Fibroblast of villous mesenchyme (primary cell): ENCODE measurements at places on chromosomes 12 and 14. TPM values are rescaled to one million over a fixed set of nuclear protein-coding genes. Genes with fewer than 3 reads are reported as not detected.

Gene SLC6A13
- total RNA-seq, result not detected in 2 replicates

Gene C1S
- 127 and 146 TPM in 2 replicates for total RNA-seq

Gene PRB2
- not detected in 2 replicates for total RNA-seq

Gene GTF2A1
- 20.9 and 28.9 TPM in 2 replicates for total RNA-seq

Gene MYO1A
- under 0.01 TPM in 1 of 2 replicates, not detected in the other for total RNA-seq

Gene SNRPF
- 7.7 and 13.4 TPM in 2 replicates for total RNA-seq

Gene RNASE4
- 6.9 and 7.4 TPM in 2 replicates for total RNA-seq

Gene CRACR2A
- 9.5 and 15.5 TPM in 2 replicates for total RNA-seq

Gene SELPLG
- 1.3 and 2.2 TPM in 2 replicates for total RNA-seq

- peak; percentile 1 for DNase-seq
These were observed 229.2 kb downstream of the NRXN3 start for GRCh38 chr14:78399316-78399889.

- no peak for DNase-seq
These were observed 158.0 kb upstream of the RTL1 start for GRCh38 chr14:101061411-101062064.

GRCh38 chr12:123435636-123436016, 858 bp downstream of the RILPL2 start:
- no peak for DNase-seq

- DNase-seq, result no peak
These were observed 24.1 kb downstream of the ATP5MC2 start for GRCh38 chr12:53651737-53652136.

DNA sequence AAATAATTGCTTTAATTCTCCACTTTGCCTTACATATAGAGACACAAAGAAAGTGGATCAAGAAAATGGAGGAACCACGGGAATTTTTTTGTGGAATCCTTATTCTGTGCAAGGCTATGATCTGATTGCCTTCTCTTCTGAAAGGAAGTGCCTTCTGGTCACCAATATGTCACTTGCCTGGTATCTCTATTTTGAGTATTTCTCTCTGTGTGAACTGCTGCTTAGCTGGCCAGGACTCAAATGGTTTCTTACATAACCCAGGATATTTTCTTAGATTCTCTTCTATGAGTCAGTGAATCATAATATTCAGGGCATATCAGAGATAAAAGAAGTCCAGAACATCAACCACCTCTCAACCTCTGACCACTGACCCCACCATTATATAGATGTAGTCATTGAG, 156.1 kb downstream of the DIO2 start:
- DNase-seq, result no peak

DNA sequence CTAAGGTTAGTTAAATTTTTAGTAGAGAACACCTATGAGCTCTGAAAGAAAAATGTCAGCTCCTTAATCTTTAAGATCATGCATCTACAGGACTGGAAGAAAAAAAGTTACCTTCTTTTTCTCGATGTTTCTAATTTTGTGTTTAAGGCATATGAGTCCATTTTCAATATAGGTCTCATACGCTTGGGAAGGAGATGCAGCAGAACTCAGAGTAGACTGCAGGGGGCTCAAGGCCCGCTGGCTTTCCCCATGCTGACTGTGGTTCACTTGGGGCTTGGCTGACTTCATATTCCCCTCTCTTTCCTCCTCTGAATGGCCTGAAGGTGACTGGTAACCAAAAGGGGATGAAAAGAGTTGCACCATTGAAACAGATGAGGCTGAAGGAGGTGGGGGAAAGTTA, 1.5 kb downstream of the CAPRIN2 start:
- peak; percentile 24 for DNase-seq

DNA sequence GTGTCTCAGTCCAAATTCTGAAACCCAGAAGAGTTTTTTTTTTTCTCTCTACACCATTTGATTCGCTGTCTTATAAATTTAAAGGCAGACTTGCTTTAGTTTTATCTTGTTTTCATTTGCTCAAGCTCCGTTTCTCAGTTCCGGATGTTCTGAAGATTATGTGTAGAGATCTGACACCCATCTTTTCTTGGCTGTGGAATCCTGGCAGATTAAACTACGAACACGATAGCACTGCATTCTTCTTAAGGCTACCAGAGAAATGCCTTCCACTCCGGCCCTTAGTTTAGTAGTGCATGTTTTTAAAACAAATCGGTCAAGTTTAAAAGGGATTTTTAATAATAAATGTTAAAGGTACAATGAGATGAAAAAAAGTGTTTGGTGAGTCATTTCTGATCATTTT, 106.4 kb downstream of the LMO3 start:
- DNase-seq, result peak; percentile 4

DNA sequence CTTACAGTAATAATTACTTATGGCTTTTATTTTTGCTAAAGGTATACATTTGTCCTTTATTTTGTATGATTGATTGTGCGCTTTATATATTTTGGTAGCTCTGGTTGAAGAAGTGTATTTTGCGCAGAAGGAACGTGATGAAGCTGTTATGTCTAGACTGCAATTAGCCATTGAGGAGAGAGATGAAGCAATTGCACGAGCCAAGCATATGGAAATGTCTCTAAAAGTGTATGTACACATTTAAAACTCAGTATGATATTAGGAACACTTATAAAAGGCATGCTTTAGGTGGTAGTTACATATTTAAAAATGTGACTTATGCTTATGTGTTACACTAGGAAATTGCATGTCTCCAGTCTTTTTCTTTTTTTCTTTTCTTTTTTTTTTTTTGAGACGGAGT, 87.5 kb downstream of the MIPOL1 start:
- DNase-seq, result no peak

GRCh38 chr14:89194376-89194775, 222.7 kb downstream of the FOXN3 start:
- DNase-seq, result no peak

GRCh38 chr14:87601036-87601435, 391.9 kb downstream of the GALC start:
- DNase-seq, result no peak

GRCh38 chr14:90757452-90757851, 58.8 kb downstream of the TTC7B start:
- no peak for DNase-seq

GRCh38 chr14:88299865-88300530, 23.1 kb downstream of the KCNK10 start:
- no peak for DNase-seq

- no peak for DNase-seq
These were observed 236.9 kb upstream of the PLEKHG7 start for GRCh38 chr12:92465786-92466295.

GRCh38 chr12:93002293-93003054, 73.4 kb upstream of the EEA1 start:
- DNase-seq, result peak; percentile 32

- DNase-seq, result peak; percentile 11
These were observed 5.2 kb downstream of the KRT84 start for GRCh38 chr12:52380271-52380694.

GRCh38 chr14:104678346-104678745, 11.1 kb upstream of the INF2 start:
- no peak for DNase-seq

GRCh38 chr12:113245695-113246477, 24.6 kb downstream of the TPCN1 start:
- DNase-seq, result peak; percentile 98

GRCh38 chr14:66746316-66747006, 238.5 kb downstream of the GPHN start:
- DNase-seq, result peak; percentile 47

DNA sequence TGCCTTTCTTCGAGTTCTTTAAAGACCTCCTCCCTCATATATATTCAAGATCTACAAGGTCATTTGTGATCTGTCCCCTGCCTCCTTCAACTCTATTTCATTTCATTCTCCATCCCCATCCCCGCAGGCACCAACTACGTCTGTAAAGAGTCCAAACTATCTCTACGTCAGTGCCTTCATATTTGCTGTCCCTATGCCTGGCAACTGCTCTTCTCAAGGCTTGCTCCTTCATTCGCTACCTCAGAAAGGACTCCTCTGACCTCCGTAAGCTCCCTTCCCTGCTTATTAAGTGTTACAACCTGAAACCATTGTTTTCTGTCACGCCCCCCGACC, 650 bp downstream of the LLPH start:
- peak; percentile 38 for DNase-seq
